ENCODE measurements at places on chromosomes 4 and X. TPM values are rescaled to one million over a fixed set of nuclear protein-coding genes. Genes with fewer than 3 reads are reported as not detected.

Gene VAMP7
- 27.7 TPM for total RNA-seq

GRCh38 chr4:1855333-1856070 lies 454 bp downstream of the LETM1 start:
- DNase-seq = no peak

DNA sequence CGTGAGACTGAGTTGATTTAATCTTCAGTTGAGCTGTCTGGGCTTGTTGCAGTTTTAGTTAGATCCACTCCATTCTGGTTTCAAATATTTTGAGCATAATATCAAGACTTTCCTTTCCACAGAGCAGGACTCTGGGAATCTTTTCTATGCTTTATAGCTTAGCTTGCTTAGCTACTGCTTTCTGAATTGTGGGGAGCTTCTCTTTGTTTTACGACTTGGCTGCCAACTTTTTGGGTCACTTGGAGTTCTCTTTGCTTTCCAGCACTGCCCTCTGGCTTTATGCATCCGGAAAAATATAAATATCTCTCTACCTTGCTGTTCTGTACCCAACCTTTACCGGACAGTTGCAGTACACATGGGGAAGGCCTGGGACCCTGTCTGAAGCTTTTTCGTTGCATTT lies 292.1 kb downstream of the STIM2 start:
- no peak for DNase-seq

Gene CLCN4
- 84.8 TPM for total RNA-seq

DNA sequence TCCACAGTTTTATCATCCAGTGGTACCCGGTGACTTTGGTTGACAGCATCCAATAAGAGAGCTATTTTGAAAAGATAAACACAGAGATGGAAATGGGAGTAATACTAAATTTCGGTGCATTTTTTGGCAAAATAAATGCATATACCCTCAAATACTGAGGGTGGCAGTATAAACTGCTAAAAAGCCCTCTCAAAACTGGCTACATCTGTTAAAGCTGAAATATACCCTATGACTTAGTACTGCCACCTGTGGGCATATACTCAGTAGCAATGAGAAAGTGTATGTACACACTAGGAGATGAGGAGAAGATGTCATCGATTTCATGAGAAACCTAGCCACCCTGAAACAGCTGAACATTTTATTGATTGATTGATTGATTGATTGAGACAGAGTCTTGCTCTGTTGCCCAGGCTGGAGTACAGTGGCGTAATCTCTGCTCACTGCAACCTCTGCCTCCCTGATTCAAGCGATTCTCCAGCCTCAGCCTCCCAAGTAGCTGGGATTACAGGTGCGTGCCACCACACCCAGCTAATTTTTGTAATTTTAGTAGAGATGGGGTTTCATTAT lies 12.2 kb upstream of the TMEM128 start:
- no peak for DNase-seq

Gene CXCL11
- total RNA-seq = not detected

Gene NR0B1
- total RNA-seq = 0.41 TPM

GRCh38 chr4:169340834-169341233 lies 70.1 kb upstream of the SH3RF1 start:
- peak; percentile 4 for DNase-seq

Gene MAB21L2
- under 0.01 TPM for total RNA-seq
